CD4-positive, alpha-beta T cell treated with Interleukin-15 for 1 hour (primary cell): ENCODE measurements at places on chromosomes 16 and 17.

- no peak for DNase-seq
These were observed 6.6 kb downstream of the NDRG4 start for GRCh38 chr16:58506241-58507194.

GRCh38 chr16:1865902-1866690 is 5.9 kb downstream of the MEIOB start:
- DNase-seq, result no peak

GRCh38 chr16:26078716-26079355 is 387.1 kb downstream of the HS3ST4 start:
- DNase-seq, result no peak

DNA sequence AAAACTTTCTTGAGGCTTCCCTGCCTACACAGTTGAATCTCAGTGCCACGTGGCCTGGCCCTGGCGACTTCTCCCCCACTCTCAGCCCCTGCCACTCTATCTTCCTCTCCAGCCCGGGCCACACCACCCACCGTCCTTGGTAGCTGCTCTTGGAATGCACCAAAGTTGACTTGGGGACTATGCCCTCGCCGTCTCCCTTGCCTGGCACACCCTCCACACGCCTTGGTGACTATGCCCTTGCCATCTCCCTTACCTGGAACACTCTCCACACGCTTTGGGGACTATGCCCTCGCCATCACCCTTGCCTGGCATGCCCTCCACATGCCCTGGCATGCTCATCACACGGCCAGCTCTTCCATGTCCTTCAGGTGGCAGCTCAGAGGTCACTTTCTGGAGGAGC is 15.5 kb upstream of the TVP23A start:
- no peak for DNase-seq

- no peak for DNase-seq
These were observed 485.4 kb downstream of the KCNJ2 start for GRCh38 chr17:70654706-70655105.

DNA sequence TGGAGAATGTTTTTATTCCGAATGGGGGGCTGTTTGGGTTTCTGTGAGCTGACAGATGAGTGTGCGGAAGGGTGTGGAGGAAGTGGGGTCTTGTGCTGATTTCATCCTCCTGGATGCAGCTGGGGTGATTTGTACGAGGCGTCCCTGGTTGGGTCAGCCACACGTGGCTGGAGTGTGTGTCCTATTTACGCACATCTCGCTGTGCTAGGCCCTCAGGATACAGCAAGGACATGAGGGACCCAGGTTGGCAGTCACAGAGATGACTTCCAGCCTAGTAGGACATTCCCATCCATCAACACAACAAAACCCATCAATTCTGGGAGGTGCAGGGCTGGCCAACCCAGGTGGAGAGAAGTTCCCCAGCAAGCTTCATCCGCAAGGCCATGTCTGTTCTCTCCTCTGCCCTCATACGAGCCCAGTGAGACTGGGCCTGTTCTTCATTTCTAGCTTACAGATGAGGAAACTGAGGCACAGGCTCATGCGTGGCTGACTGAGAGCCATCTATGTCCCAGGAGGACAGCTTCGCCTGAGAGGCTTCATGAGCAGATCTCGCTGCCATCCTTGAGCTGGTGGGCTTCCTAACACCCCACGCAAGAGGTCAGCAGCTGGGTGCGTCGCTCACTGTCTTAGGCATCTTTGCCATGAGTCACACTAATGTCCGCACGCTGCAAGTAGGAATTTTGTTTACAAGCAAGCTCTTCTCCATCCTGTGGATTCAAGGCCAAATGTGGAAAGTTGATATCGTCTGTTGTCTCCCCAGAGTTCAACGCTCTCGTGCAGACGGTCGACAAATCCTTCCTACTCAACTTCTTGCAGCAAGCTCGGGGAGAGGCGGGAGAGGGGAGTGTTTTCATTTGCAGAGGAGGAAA is 24.4 kb downstream of the IRF8 start:
- DNase-seq, result no peak

GRCh38 chr16:27389272-27389961 is 12.6 kb upstream of the IL21R start:
- DNase-seq, result no peak

- DNase-seq, result no peak
These were observed 703.7 kb upstream of the SOX9 start for GRCh38 chr17:71417142-71417541.

DNA sequence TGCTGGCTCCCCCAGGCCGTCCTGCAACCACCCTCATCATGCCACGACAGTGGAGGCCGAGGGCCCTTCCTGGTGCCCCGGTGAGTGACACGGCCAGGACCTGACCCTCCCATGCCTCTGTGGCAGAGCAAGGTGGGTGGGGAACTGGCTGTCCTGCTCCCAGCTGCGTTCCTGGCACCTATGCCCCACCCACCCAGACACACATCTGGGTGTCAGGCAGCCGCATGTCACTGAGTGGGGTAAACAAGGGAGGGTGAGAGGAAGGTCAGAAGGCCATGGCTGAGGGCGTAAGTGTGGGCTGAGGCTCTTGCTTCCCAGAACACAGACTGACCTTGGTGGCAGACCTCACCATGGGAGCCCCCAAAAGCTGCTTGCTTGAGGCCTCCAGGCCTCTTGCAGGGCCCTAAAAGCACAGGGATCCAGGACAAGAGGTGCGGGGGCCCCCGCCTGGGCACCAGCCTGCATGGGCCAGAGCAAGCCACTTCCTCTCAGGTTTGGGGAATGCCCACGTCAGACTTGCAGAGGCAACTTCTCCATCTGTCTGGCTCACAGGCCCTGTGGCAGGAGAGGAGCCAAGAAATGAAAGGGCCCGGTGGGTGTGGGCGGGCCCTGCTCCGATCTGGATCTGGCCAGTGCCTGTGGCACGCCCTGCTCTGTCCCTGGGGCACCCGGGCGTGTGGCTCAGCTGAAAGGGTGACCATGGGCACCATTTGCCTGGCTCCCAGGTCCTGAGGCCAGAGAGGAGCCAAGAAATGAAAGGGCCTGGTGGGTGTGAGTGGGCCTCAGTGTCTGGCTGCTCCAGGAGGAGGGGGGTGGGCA is 3.9 kb upstream of the CCDC57 start:
- peak; percentile 89 for DNase-seq

DNA sequence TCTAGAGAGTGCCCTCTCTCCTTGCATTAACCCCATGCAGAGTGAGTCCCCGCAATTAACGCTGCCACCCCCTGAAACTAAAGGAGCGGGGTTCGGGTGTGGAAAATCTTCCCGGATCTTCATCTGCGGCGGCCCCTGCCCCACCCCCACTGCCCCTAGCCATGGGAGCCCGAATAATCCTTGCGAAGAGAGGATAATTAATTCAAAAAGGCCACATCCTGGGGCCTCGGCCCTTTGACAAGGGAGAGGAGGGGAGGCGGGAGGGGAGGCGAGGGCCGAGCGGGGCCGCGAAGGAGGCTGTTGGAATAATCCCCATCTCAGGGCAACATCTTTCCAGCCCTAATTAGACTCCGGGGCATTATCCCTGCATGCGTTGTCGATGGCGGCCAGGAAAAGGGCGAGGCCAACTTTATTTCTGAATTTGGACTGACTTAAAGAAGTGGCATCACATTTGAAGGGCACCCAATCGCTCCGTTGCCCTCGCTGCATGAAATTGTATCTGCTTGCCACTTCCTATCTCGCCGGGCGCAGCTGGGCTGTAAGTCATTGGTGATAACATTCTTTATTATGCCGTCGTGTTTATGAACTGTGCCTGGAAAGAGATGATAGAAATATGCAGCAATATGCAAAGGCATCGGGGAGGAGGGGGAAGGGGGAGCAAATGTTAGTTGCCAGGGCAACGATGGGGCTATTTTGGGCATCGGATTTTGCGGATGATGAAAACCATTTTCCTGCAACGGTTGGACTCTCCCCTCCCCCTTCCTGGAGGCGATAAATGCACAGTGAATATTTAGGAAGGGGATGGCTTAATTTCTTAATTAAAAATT is 387.1 kb upstream of the TNRC6C start:
- peak; percentile 32 for DNase-seq

- DNase-seq, result no peak
These were observed 34.6 kb downstream of the ZNF750 start for GRCh38 chr17:82805254-82805653.

DNA sequence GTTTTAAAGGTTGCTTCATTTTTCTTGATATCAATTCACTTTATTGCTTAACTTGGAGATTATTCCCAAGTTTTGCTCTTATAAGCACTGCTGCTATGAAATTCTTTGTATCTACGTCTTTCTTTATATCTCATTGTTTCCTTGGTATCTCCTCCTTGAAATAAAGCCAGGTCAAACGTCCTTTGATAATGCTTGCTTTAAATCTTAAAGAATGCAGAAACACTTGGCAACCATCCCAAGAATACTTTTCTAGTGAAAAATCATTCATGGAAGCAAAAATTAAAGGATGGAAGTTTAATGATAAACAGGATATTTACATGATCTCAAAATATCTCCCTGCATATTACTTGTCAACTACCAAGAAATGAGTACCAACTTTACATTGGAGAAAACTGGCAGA is 175.2 kb downstream of the CPPED1 start:
- DNase-seq, result no peak

- no peak for DNase-seq
These were observed 17.9 kb upstream of the IRX5 start for GRCh38 chr16:54912720-54913119.

- DNase-seq, result no peak
These were observed 1.2 kb upstream of the CBX4 start for GRCh38 chr17:79840269-79840988.

GRCh38 chr17:30832438-30833124 is 815 bp downstream of the ATAD5 start:
- DNase-seq, result no peak

GRCh38 chr17:69325518-69326376 is 1.2 kb downstream of the ABCA5 start:
- no peak for DNase-seq

GRCh38 chr16:1723450-1724147 is 17.6 kb downstream of the MAPK8IP3 start:
- no peak for DNase-seq

GRCh38 chr16:9599415-9600120 is 508.1 kb downstream of the HAPSTR1 start:
- no peak for DNase-seq

- no peak for DNase-seq
These were observed 572 bp downstream of the PSMB6 start for GRCh38 chr17:4796552-4796920.

- DNase-seq, result no peak
These were observed 176.2 kb upstream of the FAM20A start for GRCh38 chr17:68777243-68777855.

DNA sequence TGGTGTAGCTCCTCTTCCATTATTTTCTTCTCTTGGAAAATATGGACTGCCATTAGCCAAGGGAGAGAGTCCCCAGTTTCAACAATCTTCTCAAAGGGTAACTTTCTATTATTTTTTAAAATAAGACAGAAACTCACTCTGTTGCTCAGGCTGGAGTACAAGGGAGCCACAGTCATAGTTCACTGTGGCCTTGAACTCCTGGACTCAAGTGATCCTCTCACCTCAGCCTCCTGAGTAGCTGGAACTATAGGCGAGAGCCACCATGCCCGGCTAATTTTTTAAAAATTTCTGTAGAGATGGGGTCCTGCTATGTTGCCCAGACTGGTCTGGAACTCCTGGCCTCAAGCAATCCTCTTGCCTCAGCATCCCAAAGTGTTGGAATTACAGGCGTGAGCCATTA is 13.1 kb downstream of the COG4 start:
- DNase-seq, result no peak

- no peak for DNase-seq
These were observed 3.1 kb downstream of the ABCA5 start for GRCh38 chr17:69323806-69324205.

- DNase-seq, result no peak
These were observed 178.3 kb downstream of the CYB561 start for GRCh38 chr17:63267846-63268245.

DNA sequence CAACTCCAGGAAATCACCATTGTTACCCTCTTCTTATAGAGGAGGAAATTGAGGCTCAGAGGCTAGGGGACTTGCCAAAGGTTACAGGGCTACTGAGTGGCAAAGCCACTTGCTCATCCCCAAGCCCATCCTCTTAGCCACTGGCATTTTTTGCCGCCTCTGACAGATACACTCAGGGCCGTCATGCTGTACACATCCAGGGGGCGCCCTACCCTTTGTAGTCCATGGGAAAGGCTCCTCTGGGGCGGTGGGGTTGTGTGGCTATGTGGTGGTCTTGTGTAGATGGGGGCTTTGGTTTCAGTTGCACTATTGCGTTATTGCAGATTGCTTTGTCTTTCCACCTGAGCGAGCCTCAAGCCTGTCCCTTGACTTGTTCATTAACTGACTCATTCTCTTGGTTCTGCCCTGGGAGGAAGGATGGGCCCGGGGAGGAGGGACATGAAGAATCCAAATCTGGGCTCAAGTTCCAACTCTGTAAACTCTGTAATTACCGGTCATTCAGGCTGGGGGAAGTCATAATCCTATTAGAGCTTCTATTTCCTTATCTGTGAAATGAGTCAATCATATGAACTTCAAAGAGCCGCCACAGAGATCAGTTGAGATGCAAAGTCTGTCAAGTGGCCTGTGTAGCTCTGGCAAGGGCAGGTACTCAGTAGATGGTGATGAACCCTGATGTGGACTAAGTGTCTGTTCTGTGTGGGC is 2.8 kb downstream of the NOS2 start:
- DNase-seq, result no peak

DNA sequence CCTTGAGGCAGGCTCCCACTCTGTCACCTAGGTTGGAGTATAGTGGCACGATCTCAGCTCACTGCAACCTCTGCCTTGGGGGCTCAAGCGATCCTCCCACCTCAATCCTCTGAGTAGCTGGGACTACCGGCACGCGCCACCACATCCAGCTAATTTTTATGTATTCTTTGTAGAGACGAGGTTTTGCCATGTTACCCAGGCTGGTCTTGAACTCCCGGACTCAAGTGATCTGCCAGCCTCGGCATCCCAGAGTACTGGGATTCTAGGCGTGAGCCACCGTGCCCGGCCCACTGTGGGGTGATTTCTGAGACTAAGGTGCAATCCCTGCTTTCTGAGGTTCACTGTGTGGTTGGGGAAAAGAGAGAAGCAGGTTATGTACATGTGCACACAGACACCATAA is 12.0 kb upstream of the SLC12A3 start:
- no peak for DNase-seq

DNA sequence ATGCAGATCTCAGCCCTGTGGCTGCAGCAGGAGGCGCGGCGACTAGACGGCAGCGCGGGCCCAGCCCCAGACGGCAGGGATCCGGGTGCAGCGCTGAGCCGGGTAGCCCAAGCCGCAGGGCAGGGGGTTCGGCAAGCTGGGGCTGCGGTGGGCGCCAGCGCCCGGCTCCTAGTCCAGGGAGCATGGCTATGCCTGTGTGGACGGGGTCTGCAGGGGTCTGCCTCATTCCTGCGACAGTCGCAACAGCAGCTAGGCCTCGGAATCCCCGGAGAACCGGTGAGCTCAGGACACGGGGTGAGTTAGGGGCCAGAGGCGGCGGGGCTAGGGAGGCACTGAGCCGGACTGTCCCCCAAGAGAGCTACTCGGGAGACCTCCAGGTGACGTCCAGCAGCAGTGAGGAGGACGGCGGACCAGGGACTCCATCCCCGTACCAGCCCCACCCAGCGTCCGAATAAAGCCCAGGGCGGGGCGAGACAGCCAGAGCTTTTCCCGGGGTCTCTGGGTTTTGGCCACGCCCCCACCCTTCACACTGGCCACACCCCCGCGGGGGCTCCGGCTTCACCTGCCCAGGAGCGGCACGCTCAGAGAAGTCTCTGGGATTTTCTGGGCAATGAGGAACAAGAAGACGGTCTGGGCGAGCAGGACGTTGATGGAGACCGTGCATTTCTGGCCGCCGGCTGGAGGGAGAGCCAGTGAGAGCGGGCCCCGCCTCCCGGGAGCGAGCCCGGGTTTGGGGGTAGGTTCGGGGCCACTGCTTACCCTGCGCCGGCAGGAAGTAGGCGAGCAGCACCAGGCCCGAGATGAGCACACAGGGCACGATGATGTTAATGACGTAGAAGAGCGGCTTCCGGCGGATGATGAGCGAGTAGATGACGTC is 1.1 kb downstream of the C17orf107 start:
- DNase-seq, result peak; percentile 90

- DNase-seq, result peak; percentile 42
These were observed 82.6 kb downstream of the HIC1 start for GRCh38 chr17:2137342-2138098.
